ENCODE measurements at places on chromosomes 13 and 19. TPM values are rescaled to one million over a fixed set of nuclear protein-coding genes. Genes with fewer than 3 reads are reported as not detected.

The SPC24 gene
- 3.0 TPM for total RNA-seq

The COMP gene
- not detected for total RNA-seq

The SIGLEC6 gene
- 6.8 TPM for total RNA-seq

The VAV1 gene
- 7.0 TPM for total RNA-seq

DNA sequence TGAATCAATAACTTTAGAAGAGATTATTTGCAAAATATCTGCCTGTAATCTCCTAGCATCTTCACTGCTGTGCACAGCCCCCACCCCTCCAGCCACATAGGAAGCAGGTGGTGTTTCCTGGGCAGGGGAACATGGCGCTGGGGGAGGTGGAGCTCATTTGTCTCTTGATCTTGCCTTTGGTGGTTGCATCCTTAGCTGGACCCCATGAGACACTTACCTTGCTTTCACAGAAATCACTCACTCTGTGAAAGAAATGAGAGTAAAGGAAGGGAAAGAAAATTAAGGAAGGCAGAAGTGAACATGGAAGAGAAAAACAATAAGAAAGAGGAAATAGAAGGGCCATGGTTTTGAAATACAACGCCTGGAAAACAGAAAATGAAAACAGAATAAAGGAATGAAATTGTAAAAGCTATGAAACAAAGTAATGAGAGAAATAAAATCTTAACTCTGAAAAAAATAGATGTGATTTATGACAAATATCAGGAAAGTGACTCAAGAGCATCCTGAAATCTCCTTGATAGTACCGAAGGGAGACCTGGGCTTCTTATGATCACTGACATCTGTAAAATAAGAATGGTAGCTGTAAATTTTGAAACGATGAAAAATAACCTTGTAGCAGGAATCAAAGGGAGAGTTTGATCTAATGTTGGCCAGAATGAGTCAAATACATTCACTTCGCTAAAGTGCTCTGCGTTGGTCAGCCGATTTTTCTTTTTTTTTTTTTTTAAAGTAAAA, 17.2 kb upstream of the RNASEH2B start:
- peak; percentile 80 for DNase-seq

GRCh38 chr13:113144255-113144629, 14.2 kb upstream of the PROZ start:
- DNase-seq, result no peak

Data from Peyer's patch (tissue), 4 donors.